Stimulated activated CD8-positive, alpha-beta memory T cell treated with anti-CD3 and anti-CD28 coated beads, Interleukin-4, amount 100 ng/mL, for 1 hour (primary cell): ENCODE measurements at places on chromosomes 12 and 14.

DNA sequence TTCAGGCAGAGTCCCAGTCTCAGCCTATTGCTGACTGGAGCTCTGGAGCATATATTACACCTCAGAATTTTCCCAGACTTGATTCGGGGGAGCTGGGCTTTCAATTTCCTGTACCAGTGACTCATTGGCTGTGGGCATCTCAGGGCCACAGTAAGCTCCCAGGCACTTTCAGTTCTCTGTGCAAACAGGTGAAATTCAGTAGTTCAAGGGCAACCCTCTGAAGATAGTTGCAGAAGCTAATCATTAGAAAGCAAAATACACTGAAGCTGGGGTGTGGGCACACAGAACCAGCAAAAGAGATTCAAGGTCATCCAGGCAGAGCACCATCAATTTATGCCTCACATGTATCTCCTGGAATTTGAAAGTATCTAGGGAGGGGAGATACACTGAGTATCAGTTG is 8.1 kb upstream of the NIN start:
- no peak for DNase-seq

DNA sequence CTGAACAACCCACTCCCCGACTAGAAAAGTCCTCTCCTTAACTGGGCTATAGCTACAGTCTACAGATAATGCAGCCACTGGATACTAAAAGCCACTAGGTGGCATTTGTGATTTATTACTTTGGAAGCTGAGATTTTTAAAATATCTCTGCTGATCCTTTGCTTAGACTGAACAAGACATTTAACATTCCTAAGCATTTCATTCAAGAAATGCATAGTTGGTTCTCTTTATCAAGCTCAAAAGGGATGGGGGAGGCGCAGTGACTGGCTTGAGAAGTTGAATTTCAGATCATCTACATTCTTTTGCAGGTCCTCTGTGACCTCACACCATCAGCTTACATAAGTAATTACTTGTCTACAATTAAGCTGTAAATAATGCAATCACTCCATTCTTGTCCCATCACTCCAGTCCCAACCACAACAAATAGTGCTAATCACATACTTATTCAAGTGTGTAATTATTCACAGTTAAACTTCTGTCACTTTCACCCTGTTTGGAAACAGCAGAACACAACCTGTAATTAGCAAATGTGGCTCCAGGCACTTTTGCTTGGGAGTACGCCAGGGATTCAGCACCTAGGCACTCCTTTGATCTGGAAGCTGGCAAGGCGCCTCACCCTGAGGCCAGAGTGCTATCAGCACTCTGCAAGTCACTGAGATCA is 203.6 kb downstream of the NOVA1 start:
- DNase-seq, result no peak

GRCh38 chr14:74533576-74533975 is 40.0 kb downstream of the ISCA2 start:
- no peak for DNase-seq

DNA sequence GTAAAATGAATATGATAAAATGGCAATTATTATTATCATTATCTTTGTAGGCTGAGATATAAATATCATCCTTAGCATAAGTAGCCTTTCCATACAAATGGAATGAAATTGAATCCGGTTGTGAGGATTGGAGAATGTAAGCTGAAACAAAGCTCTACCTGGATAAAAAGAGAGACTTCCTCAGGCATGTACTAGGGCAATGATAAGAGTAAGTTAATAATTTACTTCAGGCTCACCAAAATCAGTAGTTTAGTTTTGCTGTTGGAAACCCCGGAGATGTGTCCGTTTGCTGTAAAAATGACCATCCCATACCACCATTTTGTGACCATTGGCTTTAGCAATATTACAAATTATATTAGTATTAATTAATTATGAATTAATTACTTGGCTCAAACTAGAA is 96.3 kb downstream of the C12orf75 start:
- DNase-seq, result no peak

DNA sequence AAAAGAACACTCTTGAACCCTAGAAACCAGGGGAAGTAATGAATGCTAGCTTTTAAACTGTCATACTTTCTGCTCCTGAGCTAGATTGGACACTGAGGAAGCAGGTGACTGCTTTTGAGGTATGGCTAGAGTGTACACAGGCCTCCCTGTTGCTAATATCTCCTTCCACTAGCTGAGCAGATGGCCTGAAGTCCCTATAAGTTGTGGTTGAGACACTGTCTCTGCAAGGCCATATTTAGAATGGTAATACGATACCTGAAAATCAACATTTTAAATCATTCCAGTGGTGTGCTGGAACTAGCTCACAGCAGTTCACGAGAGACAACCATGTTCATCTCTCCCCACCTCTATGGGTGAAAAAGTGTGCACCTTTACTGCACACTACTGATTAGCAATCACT is 46.4 kb upstream of the BMP4 start:
- DNase-seq, result no peak

DNA sequence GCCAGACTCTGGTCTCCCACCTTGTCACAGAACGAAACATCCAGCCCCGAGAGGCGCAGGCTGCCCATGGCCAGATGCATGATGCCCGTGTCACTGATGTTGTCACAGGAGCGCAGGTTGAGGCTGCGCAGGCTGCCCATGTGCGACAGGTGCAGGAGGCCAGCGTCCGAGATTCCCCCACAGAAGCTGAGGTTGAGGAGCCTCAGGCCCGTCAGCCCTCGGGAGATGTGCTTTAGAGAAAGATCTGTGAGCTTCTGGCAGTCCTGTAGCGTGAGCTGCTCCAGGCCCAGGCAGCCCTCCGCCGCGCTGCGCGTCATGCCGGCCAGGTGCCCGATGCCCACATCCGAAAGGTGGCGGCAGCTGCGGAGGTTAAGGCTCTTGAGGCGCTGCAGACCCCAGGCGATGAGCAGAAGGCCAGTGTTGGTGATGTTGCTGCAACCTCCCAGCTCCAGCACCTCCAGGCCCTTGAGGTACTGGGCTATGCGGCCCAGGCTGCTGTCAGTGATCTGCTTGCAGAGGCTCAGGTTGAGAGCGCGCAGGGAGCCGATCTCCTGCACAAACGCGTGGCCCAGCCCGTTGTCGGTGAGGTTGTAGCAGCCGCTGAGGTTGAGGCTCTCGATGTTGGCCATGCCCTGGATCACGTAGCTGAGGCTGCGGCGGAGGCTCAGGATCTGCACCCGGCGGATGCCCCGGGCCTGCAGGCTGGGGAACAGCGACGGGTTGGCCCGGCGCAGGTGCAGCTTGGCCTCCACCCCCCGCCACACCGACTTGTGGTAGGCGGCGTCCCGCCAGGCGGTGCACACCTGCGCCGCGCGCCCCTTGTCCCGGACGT is 991 bp downstream of the FBXL14 start:
- peak; percentile 19 for DNase-seq

DNA sequence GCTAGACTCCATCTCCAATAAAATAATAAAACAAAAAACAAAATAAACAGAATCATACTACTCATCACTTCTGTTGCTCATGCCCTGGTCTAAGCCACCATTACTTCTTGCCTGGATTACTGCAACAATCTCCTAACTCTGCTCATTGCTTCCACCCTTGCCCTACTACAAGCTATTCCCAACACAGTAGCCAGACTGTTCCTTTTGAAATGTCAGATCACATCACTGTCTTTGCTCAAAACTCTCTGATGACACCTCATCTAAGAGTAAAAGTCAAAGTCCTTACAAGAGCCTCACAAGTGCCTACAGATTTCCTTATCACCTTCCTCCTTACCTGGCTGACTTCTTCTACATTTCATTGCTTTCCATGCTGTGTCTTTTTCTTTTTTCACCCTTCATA is 10.0 kb downstream of the FBXO33 start:
- no peak for DNase-seq

- DNase-seq, result no peak
These were observed 31.0 kb downstream of the NINJ2 start for GRCh38 chr12:632102-632696.

DNA sequence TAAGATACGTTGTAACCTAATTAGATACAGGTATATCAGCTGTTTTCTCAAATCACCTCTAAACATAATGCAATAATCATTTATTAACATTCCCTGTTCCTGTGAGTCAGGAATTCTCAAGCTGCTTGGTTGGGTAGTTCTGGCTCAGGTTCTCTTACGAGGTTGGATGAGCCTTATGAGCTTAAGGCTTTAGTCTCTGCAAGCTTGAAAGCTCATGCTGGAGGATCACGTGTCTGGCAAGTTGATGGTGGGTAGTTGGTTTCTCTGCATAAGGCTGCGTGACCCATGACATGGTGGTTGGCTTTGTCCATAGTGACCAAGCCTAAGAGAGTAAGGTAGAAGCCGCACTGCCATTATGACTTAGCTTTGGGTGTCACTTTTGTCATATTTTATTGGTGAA is 62.0 kb downstream of the PLEKHA5 start:
- DNase-seq, result no peak

- DNase-seq, result no peak
These were observed 613 bp downstream of the DUSP16 start for GRCh38 chr12:12562016-12562483.

GRCh38 chr12:55043542-55043941 is 23.8 kb downstream of the NEUROD4 start:
- DNase-seq, result no peak

DNA sequence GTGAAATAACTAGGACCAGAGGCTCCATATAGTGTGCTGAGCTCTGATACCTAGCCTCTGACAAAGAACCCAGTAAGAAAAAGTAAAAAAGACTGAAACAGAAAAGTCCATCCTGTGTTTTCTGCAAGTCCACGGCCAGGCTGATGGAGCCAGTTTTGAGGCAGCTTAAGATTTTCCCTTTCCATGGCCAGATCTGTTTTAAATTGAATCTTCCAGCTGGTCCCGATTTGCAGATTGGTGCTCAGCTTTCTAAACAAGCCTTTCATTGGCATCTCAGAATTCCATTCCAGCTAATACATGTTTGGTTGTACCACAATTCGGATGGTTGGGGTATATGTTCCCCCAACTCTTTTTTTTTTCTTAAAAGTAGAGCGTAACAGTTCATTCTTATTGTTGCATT is 152.0 kb downstream of the DACT1 start:
- DNase-seq, result no peak

DNA sequence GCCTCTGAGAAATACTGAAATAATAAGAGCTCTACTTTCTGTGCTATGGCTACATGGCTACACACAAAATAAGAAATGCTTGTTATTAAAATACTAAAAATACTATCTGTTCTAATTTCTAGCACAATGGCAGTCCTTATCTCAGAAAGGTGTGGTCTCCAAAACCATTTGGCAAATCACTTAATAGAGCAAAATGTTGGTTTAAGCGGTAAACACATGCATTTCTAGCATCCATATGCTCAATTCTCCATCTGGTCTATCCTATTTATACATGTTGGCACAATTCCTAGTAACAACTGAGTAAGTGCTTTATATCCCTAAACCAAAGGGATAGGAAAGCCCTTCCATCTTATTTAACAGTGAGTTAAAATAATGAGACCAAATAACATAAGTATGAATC is 107.0 kb downstream of the PAPLN start:
- no peak for DNase-seq
